Stimulated activated CD8-positive, alpha-beta memory T cell treated with anti-CD3 and anti-CD28 coated beads, Interleukin-2, amount 100 ng/mL, for 1 hour (primary cell): ENCODE measurements at places on chromosomes 5 and 9.

GRCh38 chr5:122273696-122274095 lies 38.3 kb upstream of the SNCAIP start:
- no peak for DNase-seq

- no peak for DNase-seq
Measured at GRCh38 chr5:14552017-14552416, 29.6 kb upstream of the OTULINL start.

DNA sequence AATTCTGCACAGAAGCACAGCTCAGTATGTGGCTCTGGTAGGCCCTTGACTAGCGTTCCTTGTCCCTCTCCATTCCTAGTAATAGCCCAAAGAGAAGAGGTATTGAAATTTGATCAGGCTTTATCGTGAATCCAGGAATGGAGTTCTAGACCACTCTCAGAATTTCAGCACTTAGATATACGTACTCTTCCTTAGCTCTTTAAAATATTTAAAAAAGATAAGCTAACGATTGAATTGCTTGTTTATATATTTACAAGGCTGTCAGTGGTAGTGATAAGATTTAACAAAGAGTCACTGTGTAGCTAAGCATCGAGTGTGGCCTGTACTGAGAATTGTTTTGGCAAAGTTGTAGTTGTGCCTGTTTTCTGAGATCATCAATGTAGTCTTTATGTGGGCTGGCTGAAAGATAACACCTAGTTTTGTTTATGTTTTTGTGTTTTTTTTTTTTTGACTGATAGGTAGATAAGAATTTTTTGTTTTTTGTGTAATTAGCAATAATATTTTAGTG lies 2.5 kb downstream of the KIAA1958 start:
- no peak for DNase-seq

- DNase-seq: no peak
Measured at GRCh38 chr5:140553657-140554056, 3.6 kb downstream of the SRA1 start.

DNA sequence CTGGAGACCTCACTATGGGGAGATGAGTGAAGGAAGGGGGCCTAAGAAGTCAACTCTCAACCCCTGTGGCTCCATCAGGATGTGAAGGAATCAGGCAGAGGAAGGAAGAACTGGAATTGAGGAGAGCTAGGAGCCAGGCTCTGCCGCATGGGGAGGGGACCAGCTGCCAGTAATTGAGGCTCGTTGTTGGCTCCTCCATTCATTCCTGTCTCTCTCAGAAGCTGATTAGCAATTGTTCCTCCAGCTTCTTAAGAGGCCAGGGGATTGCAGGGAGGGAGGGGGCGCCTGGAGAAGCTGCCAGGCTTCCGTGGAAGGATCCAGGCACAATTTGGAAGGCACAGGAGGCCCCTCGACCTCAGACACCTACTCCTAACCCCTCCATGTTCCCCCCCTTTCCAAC lies 20.5 kb upstream of the TTLL11 start:
- no peak for DNase-seq

DNA sequence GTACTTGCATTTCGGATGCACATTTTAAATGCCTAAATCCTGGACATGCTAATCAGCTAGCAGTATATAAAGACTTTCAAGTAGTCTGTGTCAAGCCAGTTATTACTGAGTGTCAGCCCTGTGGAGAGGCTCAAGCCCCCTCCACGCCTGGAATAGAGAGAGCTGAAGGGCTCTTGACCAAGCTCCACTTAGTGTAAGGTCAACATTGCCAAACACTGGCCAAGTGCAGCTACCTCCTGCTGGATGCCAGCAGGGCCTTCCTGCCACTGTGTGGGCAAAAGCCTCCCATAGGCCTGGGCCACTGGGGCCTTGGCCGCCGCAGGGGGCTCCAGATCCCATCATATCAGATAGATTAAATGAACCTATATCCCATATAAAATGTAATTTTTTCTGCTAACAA lies 239.4 kb upstream of the PANK3 start:
- no peak for DNase-seq

GRCh38 chr5:38719916-38720315 lies 125.9 kb upstream of the OSMR start:
- no peak for DNase-seq
